Muscle of leg (tissue), 16 donors: ENCODE measurements at places on chromosomes 11 and 22. TPM values are rescaled to one million over a fixed set of nuclear protein-coding genes. Genes with fewer than 3 reads are reported as not detected.

- H3K4me1 ChIP-seq: peaks cover 15% of the 10 kb centered on the region
- H3K27ac ChIP-seq: no peak overlapping the region
- H3K36me3 ChIP-seq: no peaks in the 10 kb centered on the region
- H3K27me3 ChIP-seq: no peaks in the 10 kb centered on the region
- no peak for DNase-seq
These were observed 7.8 kb downstream of the APOL5 start for GRCh38 chr22:35725521-35725920.

DNA sequence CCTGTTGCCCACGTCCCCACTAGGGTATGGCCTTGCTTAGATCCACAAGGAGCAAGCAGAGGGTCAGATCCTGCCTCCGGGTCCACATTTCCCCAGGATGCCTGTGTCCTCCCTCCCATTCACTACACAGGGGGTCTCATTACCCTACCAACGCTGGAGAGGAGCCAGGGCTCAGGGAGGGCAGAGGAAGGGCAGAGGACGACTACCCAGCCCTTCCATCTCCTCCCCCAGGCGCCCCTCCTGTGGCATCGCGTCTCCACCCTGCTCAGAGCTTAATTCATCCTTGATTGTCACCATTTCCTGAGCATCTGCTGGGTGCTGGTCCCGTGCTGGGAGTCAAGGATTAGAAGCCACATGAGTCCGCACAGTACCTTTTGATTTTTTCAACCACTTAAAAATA is 5.0 kb downstream of the NFAM1 start:
- H3K4me3 ChIP-seq: no peak overlapping the region
- DNase-seq: no peak
- peaks cover 17% of the 10 kb centered on the region for H3K4me1 ChIP-seq
- H3K36me3 ChIP-seq: no peaks in the 10 kb centered on the region
- no peak overlapping the region for H3K27ac ChIP-seq
- peaks cover 66% of the 10 kb centered on the region for H3K27me3 ChIP-seq

The PRG3 gene
- 0.22 TPM for total RNA-seq

GRCh38 chr11:88293931-88294330 is 43.6 kb downstream of the CTSC start:
- DNase-seq: peak; percentile 23
- H3K27me3 ChIP-seq: no peaks in the 10 kb centered on the region
- peaks cover 6% of the 10 kb centered on the region for H3K4me1 ChIP-seq
- no peak overlapping the region for H3K27ac ChIP-seq
- no peak overlapping the region for H3K4me3 ChIP-seq

GRCh38 chr22:50363166-50363802 is 20.2 kb downstream of the PPP6R2 start:
- H3K27ac ChIP-seq: no peak overlapping the region
- H3K4me1 ChIP-seq: no peaks in the 10 kb centered on the region
- no peak for DNase-seq

DNA sequence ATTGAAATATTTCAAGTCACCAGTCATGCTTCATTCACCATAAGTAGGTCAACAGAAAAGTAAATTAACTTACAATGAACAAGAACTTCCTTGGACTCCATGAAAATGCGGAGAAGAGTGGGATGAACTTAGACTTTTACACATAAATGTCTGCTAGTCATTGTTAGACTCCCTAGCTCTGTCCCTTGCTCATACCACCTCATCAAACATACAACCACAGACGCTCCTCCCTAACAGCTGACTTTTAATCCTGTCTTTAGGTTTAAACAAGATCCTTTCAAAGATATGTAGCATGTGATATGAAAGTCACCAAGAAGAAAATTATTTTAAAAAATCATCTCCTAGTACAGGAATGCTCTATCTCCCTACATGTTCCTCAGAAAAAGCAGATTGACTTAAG is 248.1 kb downstream of the DLG2 start:
- no peaks in the 10 kb centered on the region for H3K4me1 ChIP-seq
- peak; percentile 28 for DNase-seq
- peak overlapping the region; percentile 21 for H3K27ac ChIP-seq
- peak overlapping the region; percentile 16 for H3K4me3 ChIP-seq
- H3K36me3 ChIP-seq: no peaks in the 10 kb centered on the region

DNA sequence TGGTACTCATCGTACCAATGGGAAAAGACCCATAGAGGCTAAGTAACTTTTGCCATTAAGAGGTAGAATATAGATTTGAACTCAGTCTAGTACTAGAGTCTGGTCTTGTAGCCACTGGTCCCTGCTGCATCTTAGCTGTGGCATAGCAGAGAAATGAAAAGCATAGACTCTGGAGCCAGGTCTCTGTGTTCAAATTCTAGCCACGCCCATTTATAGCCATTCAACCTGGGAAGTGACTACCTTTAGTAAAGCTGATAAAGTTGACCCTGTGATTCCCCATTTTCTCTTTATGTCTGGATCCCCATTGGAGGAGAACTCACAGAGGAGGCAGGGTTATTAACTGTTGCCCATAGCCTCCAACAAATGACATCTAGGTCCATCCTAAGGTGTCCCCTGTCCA is 113.6 kb downstream of the ME3 start:
- peaks cover under 1% of the 10 kb centered on the region for H3K36me3 ChIP-seq
- no peak overlapping the region for H3K27ac ChIP-seq
- no peak overlapping the region for H3K4me3 ChIP-seq
- H3K4me1 ChIP-seq: peaks cover 14% of the 10 kb centered on the region
- no peaks in the 10 kb centered on the region for H3K27me3 ChIP-seq

The IFTAP gene
- 54.5 TPM for total RNA-seq

DNA sequence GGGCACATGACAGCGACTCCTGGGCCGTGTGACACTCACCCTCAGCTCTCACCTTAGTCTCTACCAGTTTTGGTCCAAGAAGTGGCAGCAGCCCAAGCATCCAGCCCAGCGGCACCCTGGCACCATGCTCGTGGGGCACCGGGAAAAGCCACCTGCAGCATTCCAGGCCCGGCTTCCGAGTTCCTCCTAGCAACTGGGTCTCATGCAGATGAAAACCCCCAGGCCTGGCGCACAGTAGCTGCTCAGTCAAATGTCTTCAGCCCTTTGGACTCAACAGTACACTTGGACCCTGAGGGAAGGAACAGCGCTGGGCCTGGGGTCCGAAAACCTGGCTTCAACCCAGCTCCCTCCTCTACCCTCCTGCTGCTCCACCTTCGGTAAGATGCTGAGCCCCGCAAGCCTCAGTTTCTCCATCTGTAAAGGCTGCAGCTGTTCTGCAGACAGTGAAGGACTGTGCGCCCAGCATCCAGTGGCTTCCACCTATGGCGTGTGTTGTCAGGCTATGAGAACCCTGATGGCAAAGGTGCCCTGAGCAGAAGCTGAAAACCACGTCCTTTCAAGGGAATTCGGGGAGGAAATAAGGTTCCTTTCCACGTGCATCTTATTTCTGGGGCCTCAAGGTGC is 66.0 kb downstream of the PHF21B start:
- peaks cover 10% of the 10 kb centered on the region for H3K27me3 ChIP-seq
- H3K4me1 ChIP-seq: no peaks in the 10 kb centered on the region
- no peak overlapping the region for H3K27ac ChIP-seq
- no peak overlapping the region for H3K4me3 ChIP-seq
